ENCODE measurements at places on chromosomes 7 and 10.

- no peak for DNase-seq
These were observed 709 bp downstream of the ARPC1B start for GRCh38 chr7:99375070-99375807.

DNA sequence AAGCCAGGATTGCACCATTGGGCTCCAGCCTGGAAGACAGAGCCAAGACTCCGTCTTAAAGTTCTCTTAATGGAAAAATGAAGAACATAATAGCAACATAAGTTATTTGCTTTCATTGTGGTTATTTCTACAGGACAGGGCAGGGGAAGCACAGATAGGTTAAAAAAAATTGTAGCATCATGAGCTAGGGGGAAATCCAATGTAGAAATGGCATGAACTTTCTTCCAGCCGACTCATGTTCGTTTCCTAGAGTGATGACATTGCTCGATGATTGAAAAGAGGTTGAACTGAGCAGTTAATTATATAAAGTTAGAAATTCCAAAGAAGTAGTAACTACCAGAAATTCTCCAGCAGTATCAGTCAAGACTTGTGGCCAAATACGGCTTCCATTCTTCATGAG, 64.9 kb downstream of the DAGLB start:
- no peak for DNase-seq

- no peak for DNase-seq
These were observed 25.7 kb upstream of the ADD3 start for GRCh38 chr10:109982123-109982522.

- DNase-seq, result no peak
These were observed 511.0 kb downstream of the PTPRN2 start for GRCh38 chr7:158076656-158077055.

DNA sequence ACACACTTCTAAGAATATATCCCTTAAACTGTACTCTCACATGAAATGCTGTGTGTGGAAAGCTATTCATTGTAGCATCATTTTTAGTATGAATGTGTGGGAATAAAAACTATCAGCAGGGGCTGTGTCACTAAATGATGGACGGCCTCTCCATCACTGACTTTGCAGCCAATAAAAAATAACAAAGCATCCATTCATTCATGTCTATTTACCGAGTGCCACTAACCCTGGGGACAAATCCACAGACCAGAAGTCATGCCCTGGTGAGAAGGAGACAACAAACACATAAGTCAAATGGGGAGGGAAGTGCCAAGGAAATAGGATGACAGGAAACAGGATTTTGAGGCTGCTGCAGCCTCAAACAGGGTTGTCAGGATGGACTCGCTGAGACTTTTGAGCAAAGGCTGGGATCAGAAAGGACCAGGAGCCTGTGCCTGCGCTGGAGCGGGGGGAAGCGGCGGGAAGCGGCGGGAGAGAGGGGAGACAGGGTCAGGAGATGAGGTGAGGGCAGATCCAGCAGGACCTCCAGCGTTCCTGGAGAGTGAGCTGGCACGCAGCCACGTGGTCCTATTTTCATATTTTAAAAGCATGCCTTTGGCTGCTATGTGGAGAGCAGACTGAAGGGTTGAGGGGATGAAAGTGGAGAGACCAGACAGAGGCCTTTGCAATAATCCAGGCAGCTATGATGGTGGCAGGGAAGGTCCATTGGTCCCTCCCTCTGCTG, 2.2 kb upstream of the NOM1 start:
- no peak for DNase-seq

DNA sequence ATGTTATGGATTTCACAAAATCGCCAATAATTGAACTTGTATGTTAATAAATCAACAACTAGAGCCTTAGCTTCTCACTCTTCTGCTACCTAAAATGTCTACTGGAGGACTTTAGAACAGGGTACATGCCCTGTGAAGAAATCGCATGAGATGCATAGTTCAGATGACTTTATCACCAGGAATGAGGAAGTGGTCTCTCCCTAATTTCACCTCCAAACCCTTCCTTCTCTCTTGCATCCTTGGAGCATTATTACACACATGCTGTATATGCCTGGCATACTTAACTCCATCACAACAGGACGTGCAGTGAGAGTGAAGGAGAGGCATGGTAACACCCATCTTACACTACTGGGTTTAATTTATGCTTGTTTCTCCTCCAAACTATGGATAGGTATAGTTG, 27.8 kb downstream of the RHEB start:
- DNase-seq, result no peak

GRCh38 chr10:34543716-34544115, 271.4 kb downstream of the PARD3 start:
- DNase-seq, result no peak

DNA sequence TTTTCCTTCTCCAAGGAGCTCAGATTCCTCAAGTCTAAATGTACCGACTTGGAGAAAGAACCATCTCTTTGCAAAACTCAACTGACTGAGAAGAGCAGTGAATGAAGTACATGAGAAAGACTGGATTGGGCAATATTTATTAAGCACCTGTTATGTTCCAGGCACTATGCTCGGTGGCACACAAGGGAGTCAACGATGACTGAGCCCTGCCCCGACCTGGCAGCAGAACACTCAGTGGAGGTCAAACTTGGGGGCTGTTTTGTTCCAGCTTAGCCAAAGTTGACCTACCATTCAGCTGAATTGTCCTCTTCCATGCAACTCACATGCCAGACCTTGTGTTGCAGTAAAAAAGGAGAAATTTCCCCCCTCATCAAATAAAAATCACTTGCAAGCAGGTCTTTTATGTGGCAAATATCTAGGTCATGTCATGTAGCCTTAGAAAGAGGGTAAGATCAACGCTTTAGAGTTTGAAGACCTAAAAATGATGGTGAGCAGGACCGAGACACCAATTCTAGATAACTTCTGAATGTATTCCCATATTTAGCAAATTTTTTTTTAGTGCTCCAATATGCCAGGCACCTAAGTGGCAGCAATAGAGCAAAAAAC, 14.3 kb upstream of the XPNPEP1 start:
- DNase-seq, result no peak

DNA sequence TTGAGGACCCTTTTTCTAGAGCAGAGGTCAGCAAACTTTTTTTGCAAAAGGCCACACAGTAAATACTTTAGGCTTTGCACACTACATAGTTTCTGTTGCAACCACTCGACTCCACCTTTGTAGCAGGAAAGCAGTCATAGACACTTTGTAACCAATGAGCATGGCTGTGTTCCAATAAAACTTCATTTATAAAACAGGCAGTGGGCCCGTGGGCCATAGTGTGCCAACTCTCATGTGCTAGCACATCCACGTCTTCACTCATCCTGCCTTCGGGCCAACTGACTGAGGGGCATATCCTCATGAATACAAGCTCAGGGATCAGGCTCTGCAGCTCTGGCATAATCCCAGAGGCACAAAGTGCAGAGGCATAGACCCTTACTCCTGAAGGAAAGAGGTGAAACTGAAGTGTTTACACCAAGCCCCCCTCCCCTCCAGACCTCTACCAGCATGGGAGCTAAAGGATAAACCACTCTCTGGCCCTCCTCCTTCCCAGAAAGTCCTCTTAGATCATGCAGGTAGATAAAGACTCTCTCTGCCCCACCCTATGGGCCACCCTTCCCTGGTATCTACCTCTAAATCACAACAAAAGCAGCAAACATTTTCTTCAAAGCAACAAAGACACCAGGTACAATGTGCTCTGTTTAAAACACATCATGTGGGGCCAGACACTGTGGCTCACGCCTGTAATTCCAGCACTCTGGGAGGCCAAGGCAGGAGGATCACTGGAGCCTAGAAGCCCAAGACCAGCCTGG, 71.0 kb downstream of the DLG5 start:
- DNase-seq, result no peak

- no peak for DNase-seq
These were observed 23.6 kb upstream of the ZNF37A start for GRCh38 chr10:38070501-38070900.

- DNase-seq, result no peak
These were observed 61.4 kb downstream of the CDK14 start for GRCh38 chr7:90657481-90657880.

- DNase-seq, result no peak
These were observed 148.7 kb upstream of the RSU1 start for GRCh38 chr10:16965740-16966447.

GRCh38 chr7:10316488-10316887, 657.2 kb upstream of the PHF14 start:
- DNase-seq, result no peak

- no peak for DNase-seq
These were observed 7.3 kb upstream of the PNLIP start for GRCh38 chr10:116538456-116538855.

- no peak for DNase-seq
These were observed 136.2 kb downstream of the VIPR2 start for GRCh38 chr7:159008417-159008816.

GRCh38 chr7:43480581-43480980, 102.3 kb upstream of the STK17A start:
- no peak for DNase-seq

DNA sequence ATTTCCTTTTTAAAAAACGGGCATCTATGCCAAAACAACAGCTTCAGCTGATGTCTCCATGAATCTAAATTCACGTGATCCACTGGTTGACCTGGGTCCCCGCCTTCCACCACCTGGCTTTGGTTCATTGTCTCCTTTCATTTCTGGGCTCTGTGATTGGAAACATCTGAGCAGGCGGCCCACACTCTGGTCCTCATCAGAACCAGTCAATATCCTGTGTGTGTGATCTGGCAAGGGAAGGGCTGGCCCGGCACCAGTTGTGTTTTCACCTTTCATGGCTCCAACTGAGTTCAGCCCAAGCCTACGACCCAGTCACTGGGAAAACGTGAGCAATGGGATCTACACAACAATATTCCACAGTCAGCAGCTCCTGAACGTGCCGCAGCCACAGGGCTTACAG, 46.2 kb downstream of the PARP12 start:
- DNase-seq, result no peak

DNA sequence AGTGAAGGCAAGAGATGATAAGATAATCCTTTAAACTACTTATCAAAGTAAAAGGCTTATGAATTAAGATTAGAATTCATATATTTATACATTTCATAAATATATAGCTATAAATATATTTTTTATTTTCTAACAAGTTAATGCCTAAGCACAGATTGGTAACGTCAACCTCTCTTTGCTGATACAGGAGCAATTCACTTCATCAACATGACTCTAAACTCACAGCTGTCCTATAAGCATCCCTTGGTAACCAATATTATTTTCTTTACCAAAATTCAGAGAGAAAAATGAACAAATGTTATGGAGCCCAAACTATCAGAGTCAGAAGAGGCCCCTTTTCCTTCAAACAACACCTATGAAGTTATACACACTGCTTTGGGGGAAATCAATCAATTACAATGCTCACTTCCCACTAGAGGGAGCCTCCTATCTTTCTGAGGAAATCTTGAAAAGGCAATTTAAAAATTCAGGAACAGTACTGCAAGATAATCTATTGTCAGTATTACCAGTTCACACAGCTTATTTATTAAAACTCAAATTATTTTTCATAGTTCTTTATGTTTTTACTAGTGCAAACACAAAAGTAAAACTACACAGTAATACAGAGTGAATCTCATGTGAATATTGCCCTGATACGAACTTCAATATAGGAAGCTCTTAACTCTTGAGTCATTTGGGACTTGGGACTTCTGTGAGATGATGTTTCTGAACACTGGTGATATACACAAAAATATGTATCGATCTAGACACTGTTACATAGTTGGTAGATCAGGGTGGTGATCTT, 51.0 kb upstream of the NOBOX start:
- no peak for DNase-seq

- DNase-seq, result no peak
These were observed 352.7 kb downstream of the PHTF2 start for GRCh38 chr7:78151229-78151628.

GRCh38 chr10:116909307-116909706, 60.0 kb downstream of the ENO4 start:
- DNase-seq, result no peak
